ENCODE measurements at places on chromosomes 1 and 21.
A peak's percentile ranks its signal among the peaks of the same experiment; 100 is the strongest.

- no peak for DNase-seq
These were observed 1.1 kb downstream of the ERO1B start for GRCh38 chr1:236280438-236281197.

- no peak for DNase-seq
These were observed 6.7 kb downstream of the MRTO4 start for GRCh38 chr1:19258353-19258752.

GRCh38 chr21:44566403-44566802 is 7.1 kb upstream of the KRTAP10-4 start:
- DNase-seq, result no peak

DNA sequence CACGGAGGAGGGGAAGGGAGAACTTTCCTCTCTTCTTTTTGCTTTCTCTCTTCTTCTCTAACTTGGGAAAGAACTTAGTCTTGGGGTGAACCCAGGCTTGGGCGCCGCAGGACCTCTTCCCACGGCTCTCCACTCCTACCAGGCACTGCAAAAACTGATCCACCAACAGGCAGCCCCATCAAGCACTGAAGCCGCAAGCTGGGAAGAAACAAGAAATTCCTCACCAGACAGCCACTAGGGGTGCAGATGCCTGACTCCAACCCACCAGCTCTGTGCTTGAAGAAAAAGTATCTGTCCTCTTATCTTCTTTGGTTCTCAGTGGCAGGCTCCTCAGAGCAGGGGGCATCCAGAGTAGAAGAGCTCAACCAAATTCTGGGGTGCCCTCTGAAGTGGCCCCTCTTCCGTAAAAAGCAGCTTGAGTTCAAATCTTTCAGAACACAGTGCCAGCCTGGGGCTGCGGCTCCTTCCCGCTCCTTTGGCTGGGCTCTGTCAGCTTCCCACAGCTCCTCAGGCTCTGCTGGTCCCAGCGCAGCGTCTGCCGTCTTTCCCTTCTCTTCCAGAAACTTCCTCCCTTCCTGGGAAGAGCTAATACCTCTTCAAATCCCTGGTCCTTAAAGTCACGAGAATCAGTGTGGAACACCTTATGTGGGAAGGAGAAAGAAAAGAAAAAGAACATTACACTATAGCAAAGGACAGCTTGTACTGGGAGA is 2.4 kb downstream of the SLC41A1 start:
- no peak for DNase-seq

GRCh38 chr1:46113948-46114347 is 18.5 kb downstream of the PIK3R3 start:
- DNase-seq, result no peak

- no peak for DNase-seq
These were observed 34.7 kb downstream of the PLPPR5 start for GRCh38 chr1:98969798-98970490.

GRCh38 chr1:89536555-89537341 is 12.1 kb downstream of the LRRC8B start:
- DNase-seq, result no peak

DNA sequence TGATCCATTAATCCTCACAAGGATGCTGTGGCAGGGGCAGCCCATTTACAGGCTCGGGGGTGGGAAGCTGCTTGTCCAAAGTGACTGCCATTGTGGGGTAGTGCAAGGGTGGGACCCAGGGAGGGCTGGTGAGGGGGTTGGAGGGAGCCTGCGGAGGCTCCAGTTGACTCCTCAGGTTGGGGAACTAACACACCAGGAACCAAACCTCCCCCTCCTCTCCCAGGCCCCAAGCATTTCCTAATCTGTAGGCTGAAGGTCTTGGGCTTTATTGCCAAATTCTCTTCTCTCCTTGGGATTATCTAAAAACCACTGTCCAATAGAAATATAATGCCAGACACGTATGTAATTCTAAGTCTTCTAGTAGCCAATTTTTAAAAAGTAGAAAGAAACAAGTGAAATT is 18.2 kb downstream of the IKBKE start:
- DNase-seq, result no peak

GRCh38 chr21:14554948-14555347 is 8.8 kb upstream of the SAMSN1 start:
- DNase-seq, result no peak

- no peak for DNase-seq
These were observed 4.1 kb downstream of the GRHL3 start for GRCh38 chr1:24323281-24323680.

DNA sequence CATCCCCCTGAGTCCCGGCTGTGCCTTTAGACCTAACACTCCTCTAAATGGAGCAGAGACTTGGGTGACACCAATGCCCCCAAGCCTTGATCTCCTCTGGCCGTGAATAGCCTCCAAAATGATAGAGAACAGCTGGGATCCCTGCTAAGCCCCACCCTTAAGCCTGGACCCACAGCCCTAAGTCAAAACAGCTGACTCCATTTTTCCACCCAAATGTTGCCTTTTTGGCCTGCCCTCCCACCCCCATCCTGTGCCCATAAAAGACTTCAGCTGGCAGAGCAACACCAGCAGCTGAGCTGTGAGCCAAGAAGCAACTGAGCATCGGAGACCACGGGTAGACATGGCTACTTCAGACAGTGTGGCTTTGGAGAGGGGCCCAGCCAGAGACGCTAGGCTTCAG is 420.8 kb downstream of the NPHP4 start:
- no peak for DNase-seq

DNA sequence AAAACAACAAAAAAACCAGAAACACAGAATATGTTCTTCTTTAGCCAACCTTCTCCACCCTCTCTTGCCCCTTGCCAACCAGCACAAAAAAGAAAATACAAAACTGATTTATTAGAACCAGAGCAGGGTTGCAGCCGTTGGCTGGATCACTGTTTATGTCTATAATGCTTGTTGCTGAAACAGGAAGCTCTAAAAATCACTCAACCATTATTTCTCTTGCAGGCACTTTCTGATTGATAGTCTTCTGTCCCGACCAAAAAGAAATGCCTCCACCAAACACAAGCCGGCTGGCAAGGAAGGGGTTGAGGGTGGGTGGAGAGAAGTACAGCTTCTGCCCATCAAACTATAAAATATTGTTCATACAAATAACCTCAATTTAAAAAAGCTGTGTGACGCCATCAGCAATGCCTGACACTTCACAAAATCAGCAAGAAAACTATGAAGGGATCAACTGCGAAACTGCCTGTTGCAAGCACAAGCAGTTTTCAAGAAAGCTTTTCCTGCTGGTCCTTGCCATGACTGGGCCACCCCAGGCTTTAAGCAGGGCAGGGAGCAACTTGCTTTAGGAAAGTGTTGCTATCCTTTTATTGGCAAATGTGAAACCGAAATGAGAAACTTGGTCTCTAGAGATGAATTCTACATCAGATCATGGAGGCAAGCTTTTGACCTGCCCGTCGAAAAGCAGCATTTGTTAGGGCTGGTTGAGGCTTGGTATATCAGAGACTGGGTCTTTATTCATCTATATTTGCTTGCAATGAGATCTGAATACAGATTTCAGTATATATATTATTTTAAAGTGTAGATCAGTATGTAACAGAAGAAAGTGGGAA is 174.2 kb downstream of the RUNX1 start:
- no peak for DNase-seq

DNA sequence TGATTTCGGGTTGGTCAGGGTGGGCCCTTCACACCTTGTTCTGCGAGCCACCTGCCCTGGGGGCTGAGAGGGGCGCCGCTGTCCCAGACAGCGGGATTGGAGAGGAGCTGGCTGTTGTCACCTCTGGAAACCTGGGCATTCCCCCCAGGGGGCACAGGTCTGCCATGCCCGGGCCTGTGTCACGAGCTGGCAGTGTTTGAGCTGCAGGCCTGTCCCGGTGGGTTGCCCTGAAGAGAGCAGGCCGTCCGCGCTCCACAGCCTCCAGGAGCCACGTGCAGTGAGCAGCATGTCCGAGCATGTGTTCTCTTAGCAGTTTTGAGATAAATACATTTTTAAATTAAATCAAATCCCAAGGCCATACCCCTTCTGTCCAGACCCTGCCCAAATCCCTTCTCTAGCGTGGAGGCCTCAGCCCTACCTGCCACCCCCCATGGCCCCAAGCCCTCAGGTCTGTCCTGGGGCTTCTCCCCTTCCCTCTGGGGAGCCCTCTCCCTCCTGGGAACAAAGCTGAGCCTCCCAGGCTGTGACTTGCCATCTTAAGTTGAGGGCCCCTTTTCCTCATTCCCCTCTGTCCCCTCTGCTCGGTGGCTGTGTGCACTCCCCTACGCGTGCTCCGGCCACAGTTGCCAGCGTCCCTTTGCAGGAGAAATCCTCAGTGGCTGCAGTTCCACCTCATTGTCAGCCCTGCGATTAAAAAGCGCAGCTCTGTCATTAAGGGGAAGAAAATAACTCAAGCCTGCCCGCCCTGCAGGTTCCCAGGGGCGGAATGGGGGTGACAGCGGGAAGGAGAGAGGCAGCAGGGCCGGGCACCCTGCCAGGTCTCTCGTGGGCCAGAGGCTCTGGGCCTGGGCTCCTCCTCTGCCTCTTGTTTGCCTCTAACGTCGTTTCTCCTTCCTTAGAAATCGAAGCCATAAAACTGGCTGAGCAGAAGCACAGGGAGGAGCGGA is 26.6 kb downstream of the SLX9 start:
- no peak for DNase-seq

GRCh38 chr1:75470448-75470847 is 140.5 kb downstream of the SLC44A5 start:
- no peak for DNase-seq

- peak; percentile 17 for DNase-seq
These were observed 16.6 kb upstream of the LEMD1 start for GRCh38 chr1:205438213-205439158.

DNA sequence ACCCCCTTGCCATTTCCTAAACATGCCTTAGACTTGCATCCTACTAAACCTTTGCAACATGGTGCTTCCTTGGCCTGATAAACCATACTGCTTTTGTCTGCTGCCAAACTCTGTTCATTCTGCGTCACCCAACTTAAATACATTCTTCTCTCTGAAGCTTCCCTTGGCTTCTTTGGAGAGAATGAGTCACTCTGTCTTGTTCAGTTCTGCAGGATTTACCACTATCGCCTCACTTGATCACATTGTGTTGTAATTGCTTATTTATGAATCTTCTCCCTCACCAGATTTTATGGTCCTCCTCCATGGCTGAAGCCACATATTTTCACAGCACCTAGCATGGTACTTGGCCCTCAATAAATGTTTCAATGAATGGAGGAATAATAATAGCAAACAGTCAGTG is 21.7 kb upstream of the TUT4 start:
- no peak for DNase-seq

GRCh38 chr1:58781541-58782177 is 2.2 kb downstream of the JUN start:
- DNase-seq, result no peak

DNA sequence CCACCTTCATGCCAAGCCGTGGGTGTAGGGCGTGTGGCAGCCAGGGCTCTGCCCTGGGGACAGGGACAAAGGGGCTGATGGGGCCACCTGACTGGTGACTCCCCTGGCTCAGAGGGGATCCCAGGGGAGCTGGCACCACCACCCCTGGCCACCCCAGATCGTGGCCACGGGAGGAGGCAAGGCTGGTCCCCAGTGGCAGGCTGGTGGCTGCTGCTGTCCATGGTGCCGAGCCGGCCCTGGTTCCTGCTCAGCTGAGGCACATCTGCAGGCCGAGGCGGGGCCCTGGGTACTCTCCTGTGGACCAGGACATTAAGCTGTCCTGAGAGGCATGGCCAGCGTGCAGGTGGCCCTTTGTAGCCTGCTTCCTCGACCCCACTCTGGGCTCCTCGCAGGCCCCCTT is 6.5 kb downstream of the PLCH2 start:
- no peak for DNase-seq

- no peak for DNase-seq
These were observed 866 bp upstream of the WNT2B start for GRCh38 chr1:112507921-112508277.

- DNase-seq, result no peak
These were observed 79.3 kb downstream of the SIK1 start for GRCh38 chr21:43347461-43348169.

GRCh38 chr1:59446257-59446901 is 149.5 kb downstream of the FGGY start:
- no peak for DNase-seq

DNA sequence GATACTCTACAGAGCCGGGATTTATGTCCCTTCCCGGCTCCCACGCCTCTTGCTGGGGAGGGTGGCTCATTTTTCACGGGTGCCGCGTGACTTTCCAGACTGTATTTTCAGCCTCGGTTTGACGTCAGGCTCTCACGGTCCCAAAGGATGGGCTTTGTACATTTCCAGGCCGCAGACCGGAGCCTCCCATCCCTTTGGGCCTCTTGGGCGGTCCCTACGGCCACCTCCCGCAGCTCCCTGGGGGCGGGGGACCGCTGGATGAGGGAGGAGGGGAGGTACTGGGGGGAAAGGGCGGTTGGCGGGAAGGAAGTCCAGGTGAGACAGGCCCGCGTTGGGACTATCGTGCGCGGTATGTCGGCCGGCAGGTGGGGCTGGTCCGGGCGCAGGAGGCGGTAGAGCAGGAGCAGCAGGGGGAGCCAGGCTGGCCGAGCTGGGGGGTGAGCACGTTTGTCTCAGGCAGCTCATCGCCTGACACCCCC is 17.9 kb downstream of the UBL4B start:
- no peak for DNase-seq

DNA sequence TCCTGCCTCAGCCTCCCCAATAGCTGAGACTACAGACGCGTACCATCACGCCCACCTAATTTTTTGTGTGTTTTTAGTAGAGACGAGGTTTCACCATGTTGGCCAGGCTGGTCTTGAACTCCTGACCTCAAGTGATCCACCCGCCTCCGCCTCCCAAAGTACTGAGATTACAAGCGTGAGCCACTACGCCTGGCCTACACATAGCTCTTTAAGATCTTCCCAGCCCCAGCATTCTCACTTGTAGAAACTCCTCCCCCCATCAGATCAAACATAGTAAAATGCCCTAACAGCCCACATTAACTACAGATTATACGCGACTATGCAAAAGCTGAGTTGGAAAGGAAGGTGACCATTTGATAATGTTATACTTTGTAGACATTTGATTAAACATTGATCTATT is 634.8 kb downstream of the MATN1 start:
- DNase-seq, result no peak

- no peak for DNase-seq
These were observed 479.8 kb upstream of the VAMP3 start for GRCh38 chr1:7290971-7291970.

DNA sequence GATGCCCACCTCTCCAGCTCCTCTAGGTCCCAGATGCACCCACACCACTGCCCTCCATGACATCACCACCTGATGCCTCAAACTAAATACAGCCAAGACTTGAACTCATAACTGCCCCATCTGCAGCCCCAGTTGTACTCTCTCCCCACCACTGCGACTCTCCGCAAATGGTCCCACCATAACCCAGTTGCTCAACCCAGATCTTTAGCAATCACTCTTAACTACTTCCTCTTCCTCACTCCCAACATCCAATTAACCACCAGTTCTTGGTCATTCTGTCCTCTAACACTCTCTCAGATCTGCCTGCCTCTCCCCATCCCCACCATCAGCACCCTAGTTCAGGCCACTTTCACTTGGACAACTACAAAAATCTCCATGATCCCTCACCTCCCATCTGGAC is 36.8 kb upstream of the PLA2G2C start:
- DNase-seq, result no peak
